ENCODE measurements at places on chromosomes 12 and 14.

DNA sequence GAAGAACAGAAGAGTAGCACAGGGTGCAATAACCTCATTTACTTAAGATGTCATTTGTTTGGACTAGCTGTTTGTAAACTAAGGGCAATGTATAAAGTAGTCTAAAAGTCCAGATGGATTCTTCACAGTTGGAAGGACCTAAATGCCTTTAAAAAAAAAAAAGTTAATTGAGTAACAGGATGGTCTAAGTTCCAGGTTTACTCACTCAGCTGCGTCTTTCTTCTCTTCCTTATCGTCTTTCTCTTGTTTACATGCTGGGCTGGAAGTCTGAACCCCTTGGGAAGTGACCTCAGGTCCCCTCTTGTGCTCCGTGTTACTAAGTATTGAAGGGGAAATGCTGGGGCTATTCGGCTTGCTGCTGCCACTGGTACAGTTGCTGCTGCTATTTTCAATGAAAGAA, 82.5 kb downstream of the SH2B3 start:
- no peak for DNase-seq

GRCh38 chr14:91996948-91997371, 42.9 kb downstream of the TRIP11 start:
- DNase-seq: no peak

GRCh38 chr12:93802698-93803423, 125.7 kb downstream of the CRADD start:
- no peak for DNase-seq

DNA sequence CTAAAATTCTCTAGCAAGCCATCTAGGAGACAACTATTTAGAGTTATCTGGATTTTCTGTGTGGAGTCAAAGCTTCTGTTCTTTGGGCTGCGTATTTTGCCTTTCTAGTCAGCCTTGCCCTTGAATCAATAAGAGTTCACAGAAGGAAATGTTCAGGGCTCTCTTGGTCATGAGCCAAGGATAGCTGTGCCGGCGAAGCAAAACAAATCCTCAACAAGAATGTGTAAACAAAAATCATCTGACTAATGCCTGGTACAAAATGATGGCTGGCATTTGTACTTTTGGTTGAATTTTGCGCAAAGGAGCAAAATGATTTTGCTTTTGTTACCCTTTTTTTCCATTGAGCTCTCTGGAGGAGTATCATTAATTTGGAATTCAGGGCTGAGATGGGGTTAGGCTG, 171.1 kb downstream of the DACT1 start:
- no peak for DNase-seq

- DNase-seq: no peak
These were observed 6.3 kb upstream of the ITGB7 start for GRCh38 chr12:53213348-53213747.

GRCh38 chr14:92411941-92412340, 89.0 kb downstream of the SLC24A4 start:
- no peak for DNase-seq

DNA sequence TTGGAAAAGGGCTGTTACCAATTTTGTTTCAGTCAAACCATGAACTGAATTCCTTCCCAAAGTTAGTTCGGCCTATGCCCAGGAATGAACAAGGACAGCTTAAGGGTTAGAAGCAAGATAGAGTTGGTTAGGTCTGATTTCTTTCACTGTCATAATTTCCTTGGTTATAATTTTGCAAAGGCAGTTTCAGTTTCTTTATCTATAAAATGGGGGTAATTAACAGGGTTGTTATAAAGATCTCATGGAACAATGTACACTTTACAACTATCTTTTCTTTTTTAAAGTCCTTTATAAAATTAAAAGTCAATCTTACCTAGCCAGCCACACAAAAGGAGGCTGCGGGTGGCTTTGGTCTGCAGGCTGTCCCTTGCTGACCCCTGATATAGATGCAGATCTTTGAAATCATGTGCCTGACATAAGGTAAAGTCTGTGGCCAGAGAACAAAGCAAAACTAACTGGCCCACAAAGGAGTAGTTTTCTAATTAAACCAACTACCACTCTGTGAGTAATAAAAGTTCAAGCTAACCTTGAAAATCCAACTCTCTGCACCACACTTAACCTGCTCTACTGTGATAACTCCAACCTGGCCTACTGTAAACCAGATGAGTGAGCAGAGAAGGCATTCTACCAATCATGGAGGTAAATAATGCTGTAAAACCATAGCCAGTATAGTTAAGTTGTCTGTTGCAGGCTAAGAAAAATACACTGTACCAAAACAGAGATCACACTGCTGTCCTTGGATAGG, 49.5 kb downstream of the SLC38A1 start:
- DNase-seq: no peak

GRCh38 chr12:39807043-39807442, 187.4 kb upstream of the ABCD2 start:
- no peak for DNase-seq

DNA sequence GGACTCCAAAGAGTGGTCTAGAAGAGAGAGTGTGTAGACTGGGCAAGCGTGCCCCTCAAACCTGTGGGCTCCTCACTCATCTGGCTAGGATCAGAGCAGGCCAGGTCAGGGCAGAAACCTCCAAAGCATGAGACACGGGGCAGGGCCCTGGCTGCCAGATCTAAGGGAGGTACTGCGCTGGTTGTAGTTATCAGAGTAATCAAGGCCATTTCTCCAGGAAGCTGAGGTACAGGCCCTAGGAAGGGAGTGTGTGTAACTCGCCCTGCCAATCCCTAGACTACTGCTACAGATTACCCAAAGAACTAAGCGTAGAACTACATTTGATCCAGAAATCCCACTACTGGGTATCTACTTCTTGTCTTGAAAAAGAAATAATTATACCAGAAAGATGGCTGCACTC, 84.5 kb downstream of the SSPN start:
- no peak for DNase-seq
